Choroid plexus epithelial cell (primary cell): ENCODE measurements at places on chromosomes 2 and 18.

DNA sequence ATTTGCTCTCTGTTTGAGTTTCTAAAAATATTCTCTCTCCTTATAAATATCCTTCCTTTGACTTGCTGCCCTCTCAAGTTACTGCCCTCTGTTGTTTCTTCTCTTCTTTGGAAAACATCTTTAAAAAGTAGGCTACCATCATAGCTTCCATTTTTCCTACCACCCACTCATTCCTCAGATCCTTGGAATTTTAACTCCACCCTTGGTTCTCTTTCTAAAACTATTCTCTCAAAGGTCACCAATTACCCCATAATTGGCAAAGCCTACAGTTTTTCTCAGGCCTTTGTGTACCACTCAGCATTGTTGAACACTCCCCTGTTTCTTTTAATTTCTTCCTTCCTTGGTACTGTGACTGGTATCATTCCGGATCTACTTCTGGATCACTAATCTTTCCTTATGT is 43.0 kb upstream of the ITGAV start:
- DNase-seq, result peak; percentile 27

GRCh38 chr18:77822632-77823031 is 573.0 kb downstream of the GALR1 start:
- no peak for DNase-seq

DNA sequence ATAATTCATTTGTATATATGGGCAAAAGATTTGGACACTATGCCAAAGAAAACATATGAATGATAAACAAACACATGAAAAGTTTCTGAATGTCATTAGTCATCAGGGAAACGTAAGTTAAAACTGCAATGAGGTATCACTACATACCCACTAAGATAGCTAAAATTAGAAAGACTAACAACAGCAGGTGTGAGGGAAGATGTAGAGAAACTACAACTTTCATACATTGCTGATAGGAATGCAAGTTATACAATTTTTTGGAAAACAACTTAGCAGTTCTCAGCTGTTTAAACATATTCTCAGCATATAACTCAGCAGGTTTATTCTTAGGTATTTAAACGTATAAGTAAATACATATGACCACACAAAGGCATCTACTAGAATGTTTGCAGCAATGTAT is 563.5 kb upstream of the KLHL29 start:
- DNase-seq, result no peak

- DNase-seq, result no peak
These were observed 23.3 kb upstream of the ALLC start for GRCh38 chr2:3634596-3635121.

- DNase-seq, result no peak
These were observed 78.7 kb downstream of the MYOM1 start for GRCh38 chr18:3140986-3141639.
